ENCODE measurements at places on chromosomes 2 and 18. TPM values are rescaled to one million over a fixed set of nuclear protein-coding genes. Genes with fewer than 3 reads are reported as not detected.

GRCh38 chr2:237625216-237625705, 2.1 kb upstream of the LRRFIP1 start:
- DNase-seq = no peak

- DNase-seq = no peak
Observed at GRCh38 chr18:23207191-23207955, 72.1 kb downstream of the CABLES1 start.

GRCh38 chr2:128457006-128457604, 138.4 kb upstream of the HS6ST1 start:
- no peak for DNase-seq

GRCh38 chr2:54085069-54085468, 30.3 kb upstream of the ACYP2 start:
- DNase-seq = no peak

DNA sequence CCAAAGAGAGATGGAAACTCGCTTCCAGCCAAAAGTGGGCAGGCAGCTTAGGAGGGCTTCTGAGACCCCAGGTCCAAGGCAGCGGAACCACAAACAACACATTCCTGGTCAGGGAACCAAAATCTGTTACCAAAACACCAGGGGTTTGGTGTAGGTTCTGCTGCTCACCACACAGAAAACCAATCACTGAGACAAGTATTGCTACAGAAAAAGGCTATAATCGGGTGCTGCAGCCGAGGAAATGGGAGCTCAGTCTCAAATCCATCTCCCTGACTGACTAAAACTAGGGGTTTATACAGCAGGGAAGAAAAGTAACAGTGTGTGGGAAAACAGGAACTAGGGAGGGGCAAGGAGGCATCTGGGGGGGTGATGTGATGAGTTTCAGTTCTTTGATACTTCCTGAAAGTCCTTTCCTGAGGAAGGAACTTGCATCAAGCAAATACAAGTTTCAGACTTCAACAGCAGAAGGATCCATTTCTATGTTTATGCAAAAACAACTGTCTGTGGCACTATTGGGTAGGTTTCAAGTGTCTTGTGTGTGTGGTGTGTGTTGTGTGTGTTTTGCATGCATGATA, 108.0 kb downstream of the FAM168B start:
- no peak for DNase-seq

Gene SCN7A
- not detected for total RNA-seq

Gene CFAP53
- 0.44 TPM for total RNA-seq
